A549 treated with CpdA at 1 μM for 4 hours (cell line): ENCODE measurements at places on chromosomes 1 and 21. TPM values are rescaled to one million over a fixed set of nuclear protein-coding genes. Genes with fewer than 3 reads are reported as not detected.

HSD11B1 gene
- total RNA-seq = not detected in 5 replicates

TFF2 gene
- 0.10 TPM in 1 of 5 replicates, not detected in the others for total RNA-seq

PGM1 gene
- 34.1 to 39.2 TPM (median 38.7 TPM) in 5 replicates for total RNA-seq

PTGER3 gene
- 0.01 TPM in 1 of 5 replicates, not detected in the others for total RNA-seq

HCRTR1 gene
- 0.07 to 0.08 TPM in 2 of 5 replicates, not detected in the others for total RNA-seq

SLC6A9 gene
- 12.4 to 16.8 TPM (median 15.0 TPM) in 5 replicates for total RNA-seq

PCP4 gene
- not detected in 5 replicates for total RNA-seq

KLHDC8A gene
- 0.22 to 0.79 TPM (median 0.59 TPM) in 5 replicates for total RNA-seq

RAVER2 gene
- total RNA-seq = 4.4 to 5.6 TPM (median 5.2 TPM) in 5 replicates

SPATA45 gene
- total RNA-seq = 0.17 TPM in 1 of 5 replicates, not detected in the others

EXO5 gene
- total RNA-seq = 3.8 to 5.0 TPM (median 4.6 TPM) in 5 replicates

TMEM50B gene
- total RNA-seq = 11.9 to 12.8 TPM (median 12.7 TPM) in 5 replicates

TPTE gene
- not detected in 5 replicates for total RNA-seq

SPRR3 gene
- total RNA-seq = 0.22 TPM in 1 of 5 replicates, not detected in the others

ELAVL4 gene
- total RNA-seq = 0.26 TPM in 1 of 5 replicates, not detected in the others

PROK1 gene
- not detected in 5 replicates for total RNA-seq

FMO3 gene
- not detected in 5 replicates for total RNA-seq

RGS1 gene
- not detected in 5 replicates for total RNA-seq
